ENCODE measurements at places on chromosomes 4 and X.

DNA sequence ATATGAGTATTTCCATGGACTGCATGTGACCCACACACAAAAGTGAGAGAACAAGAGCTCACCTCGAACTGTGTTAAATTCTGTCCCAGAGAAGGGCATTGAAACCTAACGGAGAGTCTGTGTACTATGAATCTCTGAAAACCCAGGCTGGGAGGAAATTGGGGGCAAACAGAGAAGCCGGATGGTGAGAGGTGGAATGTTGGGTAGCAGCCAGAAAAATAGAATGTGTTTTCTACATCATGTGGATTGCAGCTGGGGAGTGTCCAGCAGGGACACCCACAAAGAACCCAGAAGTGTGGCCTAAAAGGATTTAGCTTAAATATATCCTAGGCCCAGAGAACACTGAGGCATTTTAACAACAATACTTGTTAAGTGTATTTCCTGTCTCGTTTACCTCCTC lies 38.6 kb downstream of the MND1 start:
- DNase-seq, result no peak

DNA sequence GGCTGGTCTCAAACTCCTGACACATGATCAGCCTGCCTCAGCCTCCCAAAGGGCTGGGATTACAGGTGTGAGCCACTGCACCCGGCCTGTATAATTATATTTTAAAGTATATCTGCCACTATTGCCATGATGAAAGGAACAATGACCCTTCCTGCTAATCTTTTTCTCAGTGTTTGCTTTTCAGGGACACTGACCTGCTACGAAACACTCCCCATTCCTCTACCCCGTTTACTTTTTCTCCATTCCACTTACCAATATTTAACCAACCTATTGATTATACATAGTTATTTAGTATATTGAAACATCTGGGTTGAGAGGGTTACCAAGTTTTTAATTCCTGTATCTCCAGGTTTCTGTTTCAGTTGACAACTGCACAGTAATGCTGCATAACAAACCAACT lies 331.9 kb upstream of the NDST3 start:
- no peak for DNase-seq

DNA sequence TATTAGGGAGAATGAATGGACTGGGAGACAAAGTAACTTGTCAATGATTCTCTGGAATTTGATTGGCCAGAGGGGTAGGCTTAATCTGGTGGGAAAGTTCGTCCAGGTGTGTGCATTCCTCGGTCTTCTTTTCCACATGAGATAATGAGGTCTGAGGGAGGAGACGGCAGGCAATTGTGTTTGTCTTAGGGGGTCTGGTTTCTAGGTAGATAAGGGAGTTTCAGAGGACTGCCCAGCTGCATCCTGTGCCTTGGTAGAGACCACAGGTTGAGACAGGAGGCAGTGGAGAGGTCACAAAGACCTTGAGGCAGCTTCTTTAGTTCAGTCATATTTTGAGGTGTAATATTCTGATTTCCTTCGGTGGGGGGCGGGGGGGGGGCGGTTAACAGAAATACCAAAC lies 4.3 kb downstream of the MGST2 start:
- no peak for DNase-seq

GRCh38 chrX:51834076-51834475 lies 59.3 kb upstream of the MAGED1 start:
- no peak for DNase-seq

GRCh38 chr4:165540206-165540830 lies 161.5 kb downstream of the CPE start:
- DNase-seq, result no peak

DNA sequence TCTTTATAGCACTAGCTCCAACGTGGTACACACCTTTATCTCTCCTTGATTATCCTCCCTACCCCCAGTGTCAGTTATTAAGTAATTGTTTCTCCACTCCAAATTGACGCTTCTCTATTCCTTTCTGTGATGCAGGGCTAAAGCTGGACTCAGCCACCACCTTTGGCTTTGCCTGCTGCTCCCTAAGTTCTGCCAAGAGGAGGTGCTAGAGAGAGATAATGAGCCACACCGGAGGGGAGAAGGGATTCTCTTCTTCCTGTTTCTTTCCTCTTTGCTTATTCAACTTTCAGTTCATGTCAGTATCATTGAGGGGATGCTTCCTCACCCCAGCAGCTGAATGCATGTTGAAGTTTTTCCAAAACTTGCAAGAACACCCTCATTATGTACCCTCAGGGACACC lies 176.5 kb downstream of the GBA3 start:
- DNase-seq, result no peak

GRCh38 chr4:122614621-122615020 lies 6.2 kb downstream of the IL21 start:
- DNase-seq, result no peak

- no peak for DNase-seq
Observed at GRCh38 chr4:138959097-138959815, 56.3 kb upstream of the NOCT start.

DNA sequence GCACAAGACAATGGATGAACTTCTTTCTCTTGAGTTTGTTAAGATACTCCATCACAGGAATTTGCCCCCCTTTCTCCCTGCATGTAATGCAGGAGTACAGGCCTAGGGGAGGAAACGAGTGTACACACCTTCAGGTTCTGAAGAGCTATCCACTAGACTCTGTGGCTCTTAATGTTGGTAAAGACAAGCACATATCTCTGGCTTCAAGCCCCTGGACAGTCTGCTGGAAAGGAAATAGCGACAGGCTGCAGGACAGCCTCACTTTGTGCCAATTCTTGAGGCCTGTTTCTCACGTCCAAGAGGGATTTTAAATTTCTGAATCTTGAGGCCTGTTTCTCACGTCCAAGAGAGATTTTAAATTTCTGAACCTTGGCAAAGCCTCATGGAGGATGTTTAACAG lies 87.1 kb downstream of the RLIM start:
- DNase-seq, result no peak

DNA sequence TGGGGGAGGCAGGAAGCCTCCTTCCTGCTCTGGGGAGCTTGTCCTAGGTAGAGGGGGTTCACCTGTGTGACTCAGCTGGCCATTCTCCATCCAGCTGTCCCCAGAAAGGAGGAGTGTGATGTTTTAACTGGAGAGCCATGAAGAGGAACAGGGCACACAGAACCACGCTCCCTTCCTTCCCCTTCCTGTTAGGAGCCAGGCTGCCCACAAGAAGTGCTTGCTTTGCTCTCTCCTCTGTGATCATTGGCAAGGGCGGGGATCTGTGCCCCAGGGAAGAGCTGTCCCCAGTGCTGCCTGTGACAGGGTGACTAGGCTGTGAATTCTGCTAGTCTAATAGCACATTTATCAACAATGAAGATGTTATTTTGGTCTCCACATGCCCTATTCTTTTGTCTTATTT lies 169.6 kb upstream of the GATB start:
- no peak for DNase-seq

DNA sequence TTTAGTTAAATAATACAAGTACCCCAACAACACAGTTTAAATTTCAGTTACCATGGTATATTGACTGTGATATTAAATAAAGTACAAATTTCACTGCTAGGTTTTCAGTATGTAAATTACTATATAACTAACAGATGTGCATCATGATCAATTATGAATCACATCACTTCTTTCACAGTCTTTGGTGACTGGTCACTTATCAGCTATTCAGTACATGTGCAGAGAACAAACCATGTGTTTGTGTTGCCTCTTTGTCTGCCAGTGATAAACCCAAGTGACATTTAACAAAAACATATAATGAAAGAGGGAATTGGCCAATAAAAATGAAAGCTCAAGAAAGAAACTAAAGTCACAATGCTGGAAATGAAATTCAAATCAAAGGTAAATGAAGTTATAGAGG lies 249.3 kb downstream of the CHIC1 start:
- no peak for DNase-seq

- DNase-seq, result no peak
Observed at GRCh38 chr4:139555705-139556070, 331 bp downstream of the SETD7 start.

- DNase-seq, result no peak
Observed at GRCh38 chr4:145760961-145761929, 81.3 kb downstream of the C4orf51 start.

GRCh38 chr4:175953960-175954521 lies 111.6 kb upstream of the WDR17 start:
- no peak for DNase-seq

DNA sequence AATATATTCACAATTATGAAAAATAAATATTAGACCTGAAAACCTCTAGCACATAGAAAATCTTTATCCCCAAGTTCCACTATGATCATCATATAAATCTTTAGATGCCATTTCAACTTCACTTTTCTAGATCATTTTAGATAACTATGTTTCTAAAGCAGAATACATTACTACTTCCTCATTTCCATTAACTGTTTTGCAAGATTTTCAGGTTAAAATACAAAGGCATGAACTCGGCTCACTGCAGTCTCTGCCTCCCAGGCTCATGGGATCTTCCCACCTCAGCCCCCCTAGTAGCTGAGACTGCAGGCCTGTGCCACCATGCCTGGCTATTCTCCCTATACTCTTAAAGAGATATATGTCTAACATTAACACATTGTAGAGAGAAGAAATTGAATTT lies 1365.9 kb upstream of the AGA start:
- DNase-seq, result no peak

- DNase-seq, result no peak
Observed at GRCh38 chrX:15664487-15665444, at the start of gene CLTRN. TSS of gene CLTRN (minus strand) at chrX:15664805. CDS start at chrX:15664775, 30 bp downstream.

- DNase-seq, result no peak
Observed at GRCh38 chr4:119244832-119245231, 32.3 kb downstream of the USP53 start.

DNA sequence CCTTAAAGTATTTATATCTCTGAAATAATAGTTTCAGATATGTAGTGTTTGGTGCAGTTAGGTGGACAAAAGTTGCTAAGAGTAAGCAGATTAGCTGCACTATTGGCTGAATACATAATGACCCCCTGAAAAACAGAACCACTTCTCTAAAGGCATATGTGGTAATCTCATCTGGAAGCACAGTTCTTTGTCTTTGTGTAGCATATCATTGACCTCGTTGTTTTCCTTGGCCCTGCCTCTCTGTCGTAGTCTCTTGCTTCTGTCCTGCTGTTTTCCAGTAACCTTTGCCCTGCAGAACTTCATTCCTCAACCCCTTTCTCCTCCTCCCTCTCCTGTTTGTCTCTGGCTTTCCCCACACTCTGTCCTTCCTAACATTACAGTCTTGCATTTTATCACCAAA lies 41.4 kb downstream of the JADE3 start:
- DNase-seq, result no peak

DNA sequence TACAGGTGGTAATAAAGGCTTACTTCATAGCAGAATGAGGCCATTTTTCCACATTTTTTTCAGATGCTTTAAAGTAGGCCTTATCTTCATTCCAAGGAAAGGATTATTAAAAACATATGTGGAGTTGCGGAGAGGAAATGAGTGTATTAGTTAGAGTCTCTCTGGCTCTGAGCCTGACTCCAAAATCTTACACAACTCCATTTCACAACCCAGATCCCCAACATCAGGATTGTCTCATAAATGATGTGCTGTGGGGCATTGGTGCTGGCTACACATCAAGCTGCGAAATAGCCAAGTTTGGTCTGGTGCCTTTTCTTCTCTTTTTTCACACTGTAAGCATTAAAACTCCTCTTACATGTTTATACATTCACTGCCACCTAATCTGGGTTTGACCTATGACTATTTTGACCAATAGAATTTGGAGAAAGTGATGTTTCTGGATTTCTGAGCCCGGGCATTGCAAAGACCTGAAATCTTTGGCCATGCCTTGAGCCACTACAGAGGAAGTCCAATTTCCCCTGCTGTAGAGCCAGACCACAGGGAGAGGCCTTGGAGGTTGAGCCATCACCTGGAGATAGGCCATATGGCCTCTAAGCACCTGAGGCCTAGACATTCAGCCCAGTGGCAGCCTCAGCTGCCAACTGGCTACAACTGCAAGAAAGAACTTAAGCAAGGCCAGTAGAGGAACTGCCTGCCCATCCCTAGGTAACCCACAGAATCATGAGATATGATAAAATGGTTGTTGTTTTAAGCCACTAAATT lies 16.7 kb upstream of the SOD3 start:
- DNase-seq, result no peak

DNA sequence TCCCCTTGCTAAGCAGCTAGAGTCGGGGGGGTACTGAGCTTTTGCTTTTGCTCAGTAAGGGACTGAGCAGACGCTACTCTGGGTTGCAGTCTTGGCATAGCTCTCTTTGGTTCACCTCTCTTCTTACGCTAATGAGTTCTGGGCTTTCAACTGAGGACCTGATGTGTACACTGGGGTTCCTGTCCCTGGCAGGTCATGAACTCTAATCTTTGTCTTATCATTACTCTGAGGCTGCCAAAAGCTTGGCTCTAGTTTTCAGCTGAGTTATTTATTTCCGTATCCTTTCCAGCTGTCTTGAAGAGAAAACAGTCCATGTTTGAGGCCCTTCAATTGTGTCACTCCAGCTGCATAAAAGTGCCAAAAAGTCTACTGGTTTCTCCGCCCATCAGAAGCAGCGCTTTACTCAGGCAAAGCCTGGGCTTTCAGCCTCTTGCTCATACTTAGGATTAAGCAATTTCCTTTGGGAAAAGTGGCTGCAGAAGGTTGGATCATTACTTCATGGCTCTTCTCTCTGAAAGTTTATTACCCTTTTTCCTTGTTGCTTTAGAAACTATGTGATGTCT lies 121.0 kb upstream of the STOX2 start:
- DNase-seq, result no peak

GRCh38 chr4:147288512-147288911 lies 192.4 kb upstream of the EDNRA start:
- no peak for DNase-seq

DNA sequence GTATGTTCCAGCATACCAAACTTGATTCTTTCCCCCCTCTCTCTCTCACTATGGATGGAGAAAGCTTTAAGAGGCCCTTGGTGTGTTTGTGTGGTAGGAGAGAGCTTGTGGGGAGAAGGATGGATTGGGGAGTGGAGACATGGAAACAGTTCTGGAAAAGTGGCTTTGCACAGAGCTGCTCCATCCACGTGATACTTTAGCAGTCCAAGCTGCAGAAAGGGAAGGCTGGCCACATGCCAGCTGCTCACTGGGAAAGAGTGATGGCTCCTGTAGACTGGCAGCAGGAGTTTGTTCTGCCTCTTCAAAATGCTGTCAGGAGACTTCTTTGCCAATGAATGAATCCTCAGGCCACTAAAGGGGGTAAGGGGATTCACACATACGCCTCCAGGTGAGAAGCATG lies 21.7 kb upstream of the SEC24B start:
- no peak for DNase-seq

DNA sequence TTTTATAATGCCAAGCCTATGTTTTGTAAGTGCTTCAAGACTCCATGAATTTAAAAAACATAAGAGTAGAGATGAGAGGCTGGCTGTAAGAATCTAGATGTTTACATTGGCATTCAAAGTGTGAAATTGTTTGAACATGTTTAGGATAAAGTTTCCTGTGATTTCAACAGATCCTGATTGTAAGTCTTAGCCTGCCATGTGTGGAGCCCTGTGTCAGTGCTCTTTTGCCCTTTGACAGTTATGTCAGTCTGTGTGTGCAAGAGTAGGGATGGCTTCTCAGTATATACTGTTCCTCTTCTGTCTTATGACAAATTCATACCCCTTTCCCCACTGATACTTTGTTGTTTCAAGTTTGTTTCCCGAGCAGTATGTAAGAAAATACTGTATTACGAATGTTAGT lies 68.2 kb downstream of the USP9X start:
- DNase-seq, result no peak
